ENCODE measurements at places on chromosomes 4 and X. TPM values are rescaled to one million over a fixed set of nuclear protein-coding genes. Genes with fewer than 3 reads are reported as not detected.

Gene STATH
- total RNA-seq, result not detected

Gene GPR101
- not detected for total RNA-seq

Gene APLN
- total RNA-seq, result not detected

Gene HTR2C
- total RNA-seq, result not detected

Gene SMIM10
- 5.5 TPM for total RNA-seq

Gene ADH1C
- not detected for total RNA-seq

Gene FAM9C
- not detected for total RNA-seq

Gene SPATA4
- total RNA-seq, result 0.38 TPM

Gene BEX5
- total RNA-seq, result 0.16 TPM

Gene ERAS
- not detected for total RNA-seq

Gene DUSP21
- not detected for total RNA-seq

Gene CYLC1
- not detected for total RNA-seq

Gene MAEA
- 70.0 TPM for total RNA-seq

Gene NAT8L
- 0.81 TPM for total RNA-seq

Gene PTPN13
- 43.5 TPM for total RNA-seq

Gene TRMT10A
- 1.9 TPM for total RNA-seq

Gene FGB
- 35.5 TPM for total RNA-seq

Gene SLC25A5
- 483 TPM for total RNA-seq

All from mesangial cell (primary cell).